Activated T-helper 2 cell treated with anti-CD3 and anti-CD28 coated beads, Interferon-gamma antibody, Interleukin-2, Interleukin-4, amounts not matched to agents 10 μg/mL and 5 μg/mL and 100 μg/mL, durations not matched to agents 14 hours and 24 hours and 36 hours (primary cell): ENCODE measurements at places on chromosomes 11 and 22. TPM values are rescaled to one million over a fixed set of nuclear protein-coding genes. Genes with fewer than 3 reads are reported as not detected.
A peak's percentile ranks its signal among the peaks of the same experiment; 100 is the strongest.

DNA sequence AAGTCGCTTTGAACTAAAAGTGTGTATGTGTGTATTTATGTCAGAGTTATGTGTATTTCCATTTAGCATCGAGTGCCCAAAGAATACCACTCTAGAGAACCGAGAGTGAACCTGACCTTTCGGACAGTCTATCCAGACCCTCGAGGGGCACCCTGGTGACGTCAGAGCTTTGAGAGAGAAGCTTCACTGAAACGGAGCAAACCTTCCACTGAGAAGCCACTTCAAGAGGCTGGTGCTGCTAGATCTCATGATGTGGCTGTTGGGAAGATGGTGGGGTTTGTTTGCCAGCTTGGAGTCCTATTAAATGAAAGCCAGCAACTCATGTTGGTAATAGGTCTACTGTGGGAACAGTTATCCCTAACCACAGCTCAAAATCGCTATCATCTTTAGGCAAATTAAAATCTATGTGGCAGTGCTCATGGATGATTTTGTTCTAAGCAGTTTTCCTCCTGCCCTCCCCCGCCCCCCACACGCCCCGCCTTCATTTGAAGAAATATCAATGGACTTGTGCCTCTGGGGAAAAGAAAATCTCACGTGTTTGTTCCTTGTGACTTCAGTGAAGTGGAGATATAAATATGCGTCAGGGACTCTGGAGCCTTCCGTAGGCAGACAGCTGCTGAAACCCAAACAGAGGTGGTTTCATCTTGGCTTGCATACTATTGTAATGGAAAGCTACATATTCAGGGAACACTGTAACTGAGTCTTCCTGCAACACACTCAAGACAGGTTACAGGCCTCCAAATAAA is 22.4 kb upstream of the C11orf96 start:
- no peak for DNase-seq

DNA sequence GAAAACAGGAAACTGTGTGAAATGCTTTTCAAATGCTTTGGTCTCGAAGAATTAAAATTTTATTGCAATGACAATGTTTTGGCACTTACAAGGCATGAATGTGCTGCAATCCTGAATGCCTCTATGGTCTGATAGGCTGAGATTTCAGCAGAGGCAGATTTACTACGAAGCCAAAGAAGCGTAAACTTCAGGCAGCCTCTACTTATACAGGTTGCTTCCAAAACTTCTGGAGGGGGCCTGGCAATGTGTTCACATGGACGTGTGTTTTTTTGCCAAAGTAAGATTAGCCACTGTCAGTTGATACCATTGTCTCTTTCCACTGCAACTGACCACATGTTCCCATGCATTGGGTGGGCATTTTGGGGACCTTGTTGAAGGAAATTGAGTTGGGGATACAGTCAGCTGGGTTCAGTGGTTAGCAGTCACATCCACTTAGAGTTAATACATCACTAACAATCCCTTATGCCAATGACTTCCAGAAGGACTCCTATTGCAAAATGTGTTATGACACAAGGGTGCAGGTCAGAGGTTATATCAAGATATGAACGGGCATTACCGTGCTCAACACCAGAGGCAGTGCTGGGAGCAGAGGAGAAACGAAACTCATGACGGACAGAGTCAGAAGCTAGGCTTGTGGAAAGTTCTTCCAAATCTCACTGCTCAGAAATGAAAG is 48.8 kb downstream of the ABTB2 start:
- no peak for DNase-seq

GRCh38 chr11:103465555-103466140 is 356.4 kb downstream of the DYNC2H1 start:
- no peak for DNase-seq

- DNase-seq: no peak
Observed at GRCh38 chr11:88012456-88012855, 162.8 kb downstream of the RAB38 start.

DNA sequence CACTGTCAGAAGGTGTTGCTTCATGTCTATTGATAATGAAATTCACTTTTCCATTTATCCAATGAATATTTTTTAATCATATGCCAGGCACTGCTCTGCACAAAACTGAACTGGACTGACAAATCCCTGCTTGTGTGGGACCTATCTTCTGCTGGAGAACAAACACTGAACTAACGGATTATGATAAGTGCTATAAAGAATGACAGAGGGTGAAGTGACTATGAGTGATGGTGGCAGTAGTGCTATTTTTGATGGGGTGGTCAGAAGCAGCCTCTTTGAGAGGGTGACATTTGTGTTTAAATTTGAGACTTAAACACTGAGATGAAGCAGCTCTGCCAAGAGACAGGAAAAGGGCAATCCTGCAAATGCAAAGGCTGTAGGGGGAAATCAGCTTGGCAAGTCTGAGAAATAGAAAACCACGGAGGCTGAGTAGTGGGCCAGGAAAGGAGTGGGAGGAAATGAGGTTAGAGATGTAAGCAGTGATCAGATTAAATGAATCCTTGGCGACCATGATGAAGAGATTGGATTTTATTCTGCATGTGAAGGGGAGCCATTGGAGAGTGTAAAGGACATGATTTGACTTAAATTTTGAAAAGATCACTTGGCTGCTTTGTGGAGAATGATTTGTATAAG is 6.0 kb downstream of the TBCEL start:
- no peak for DNase-seq

DNA sequence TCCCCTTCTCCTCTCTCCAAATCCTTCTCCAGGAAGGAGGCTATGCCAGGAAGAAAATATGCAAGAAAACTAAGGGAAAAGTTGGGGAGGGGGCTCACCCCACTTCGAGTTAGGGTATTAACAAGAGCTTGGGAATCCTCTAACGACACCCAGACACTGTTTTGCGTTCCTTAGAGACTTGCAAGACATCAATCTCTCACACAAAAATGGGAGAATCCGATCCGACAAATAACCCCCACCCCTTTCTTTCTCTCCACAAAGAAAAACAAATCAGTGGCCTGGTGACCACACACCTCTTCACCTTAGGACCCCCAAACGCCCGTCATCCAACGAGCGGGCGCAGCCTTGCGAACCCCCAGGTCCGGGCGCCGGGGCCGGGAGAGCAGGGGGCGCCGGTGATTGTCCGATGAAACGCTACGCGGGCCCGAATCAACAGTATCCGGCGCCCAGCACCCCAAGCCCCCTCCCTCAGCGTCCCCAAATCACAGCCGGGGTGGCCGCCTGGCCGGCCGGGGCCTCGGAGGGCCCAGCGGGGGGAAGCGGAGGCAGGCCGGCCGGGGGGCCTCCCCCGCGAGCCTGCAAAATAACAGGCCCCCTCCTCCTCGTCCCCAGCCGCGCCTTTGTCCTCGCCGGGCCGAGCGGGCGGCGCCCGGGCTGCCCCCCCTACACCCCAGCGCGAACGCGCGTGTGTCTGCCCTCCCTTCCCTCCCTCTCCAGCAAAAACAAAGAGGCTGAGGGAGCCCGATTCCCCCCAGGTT is 690 bp downstream of the CSNK1E start:
- peak; percentile 48 for DNase-seq

DNA sequence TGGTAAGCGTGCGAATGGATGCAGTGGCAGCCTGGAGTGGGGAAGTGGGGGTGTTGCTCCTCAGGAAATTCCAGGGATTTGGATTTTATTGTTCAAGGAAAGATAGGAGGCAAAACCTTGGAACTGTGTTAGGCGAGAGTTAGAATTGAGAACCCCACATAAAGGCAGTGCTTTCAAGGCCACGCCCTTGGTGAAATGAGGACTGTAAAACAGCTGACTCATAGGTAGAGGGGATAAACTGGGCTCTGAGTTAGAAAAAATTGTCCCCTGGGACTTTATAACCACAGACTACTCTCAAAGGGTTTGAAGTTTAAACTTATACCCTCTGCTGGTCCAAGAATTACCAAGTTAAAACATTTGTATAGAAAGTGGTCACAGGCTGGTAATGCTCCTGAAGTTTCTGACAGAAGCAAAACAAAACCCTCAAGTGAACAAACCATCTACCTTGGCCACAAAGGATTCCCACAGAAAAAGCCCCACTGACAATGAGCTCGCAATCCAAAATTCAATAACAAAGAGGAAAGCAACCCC is 250.3 kb upstream of the TBCEL start:
- DNase-seq: no peak

GRCh38 chr22:36110306-36110881 is 50.2 kb downstream of the APOL3 start:
- no peak for DNase-seq

OR52E8 gene
- total RNA-seq: not detected in 2 replicates

UBQLNL gene
- 0.09 TPM in 1 of 2 replicates, not detected in the other for total RNA-seq

ARHGAP32 gene
- 4.6 and 6.1 TPM in 2 replicates for total RNA-seq

TCN1 gene
- 0.25 TPM in 1 of 2 replicates, not detected in the other for total RNA-seq

PELI3 gene
- total RNA-seq: 14.6 and 15.7 TPM in 2 replicates
